ENCODE measurements at places on chromosomes 3 and 15.

GRCh38 chr15:55319537-55320237, 665 bp downstream of the PIGB start:
- no peak overlapping the region for H3K27ac ChIP-seq
- no peaks in the 10 kb centered on the region for H3K36me3 ChIP-seq
- no peaks in the 10 kb centered on the region for H3K27me3 ChIP-seq
- H3K4me3 ChIP-seq = peak overlapping the region; percentile 79

DNA sequence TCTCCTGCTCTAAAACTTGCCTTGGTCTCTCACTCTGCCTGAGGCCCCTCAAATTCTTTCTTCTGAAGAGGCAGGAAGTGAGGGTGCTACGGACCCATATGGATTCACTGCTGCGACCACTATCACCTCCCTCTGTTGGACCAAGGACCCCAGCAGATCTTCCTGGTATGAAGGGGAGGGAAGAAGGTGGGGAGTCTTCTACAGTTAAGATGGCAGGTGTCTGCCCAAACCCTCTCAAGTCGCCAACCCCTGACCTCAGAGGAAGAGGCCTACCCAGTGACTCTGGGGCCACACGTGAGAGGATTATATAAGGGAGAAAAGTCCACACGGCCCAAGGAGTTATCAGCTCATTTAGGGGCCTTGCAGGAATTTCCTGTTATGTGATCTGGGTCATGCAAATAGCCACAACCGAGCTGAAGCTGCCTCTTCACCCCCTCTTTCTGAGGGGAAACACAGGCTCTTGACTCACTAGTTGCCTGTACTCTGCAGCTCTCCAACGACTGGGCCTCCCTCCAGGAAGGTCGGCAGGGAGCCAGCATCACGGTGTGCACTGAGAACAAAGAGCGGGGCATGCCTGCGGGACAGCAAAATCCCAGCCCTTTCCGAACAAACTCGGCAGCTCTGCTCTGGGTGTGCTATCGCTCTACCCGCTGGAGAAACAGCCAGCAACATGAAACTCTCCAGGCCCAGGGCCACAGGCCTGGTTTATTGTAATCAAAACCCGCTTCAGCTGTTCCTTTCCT, 116.0 kb downstream of the XXYLT1 start:
- H3K36me3 ChIP-seq = no peaks in the 10 kb centered on the region
- no peak overlapping the region for H3K4me3 ChIP-seq
- peak overlapping the region; percentile 90 for H3K27ac ChIP-seq

DNA sequence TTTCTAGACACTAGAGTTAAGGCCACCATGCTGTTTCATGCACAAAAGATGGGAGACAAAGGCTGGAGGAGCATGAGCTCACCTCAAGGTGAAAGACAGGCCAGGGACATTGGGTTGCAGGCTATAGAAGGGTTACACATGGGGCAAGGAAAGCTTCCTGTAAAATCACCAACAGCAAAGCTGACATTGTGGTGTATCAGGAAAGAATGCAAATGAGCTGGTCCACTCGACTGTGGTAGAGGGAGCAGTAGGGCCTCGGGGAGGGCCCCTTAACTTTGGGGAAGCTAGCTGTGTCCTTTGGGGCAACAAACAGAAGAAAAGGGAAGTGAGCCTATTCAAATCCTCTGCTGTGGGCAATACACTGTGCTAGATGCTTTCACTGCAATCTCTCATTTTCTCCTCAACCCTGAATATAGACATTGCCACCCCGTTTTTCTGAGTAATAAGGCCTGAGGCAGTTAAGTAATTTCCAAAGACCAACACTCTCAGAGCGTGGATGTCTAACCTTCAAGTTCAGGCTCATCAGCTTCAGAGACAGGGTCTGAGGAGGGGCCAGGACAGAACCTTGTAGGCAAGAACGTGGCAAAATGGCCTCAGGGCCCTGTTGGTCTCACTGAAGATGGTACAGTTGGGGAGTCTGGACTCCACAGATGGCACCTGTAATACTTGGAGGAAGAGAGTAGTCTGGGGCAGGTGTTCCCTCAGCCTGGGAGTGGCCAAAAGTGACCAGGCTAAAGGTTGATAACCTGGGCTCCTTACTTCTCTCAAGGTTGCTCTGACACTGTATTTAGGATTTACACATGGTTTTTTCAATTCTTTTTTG, 24.1 kb downstream of the CX3CR1 start:
- H3K27me3 ChIP-seq = no peaks in the 10 kb centered on the region
- H3K27ac ChIP-seq = no peak overlapping the region
- no peak overlapping the region for H3K4me3 ChIP-seq
- peaks cover 5% of the 10 kb centered on the region for H3K4me1 ChIP-seq
- no peaks in the 10 kb centered on the region for H3K36me3 ChIP-seq
- no peak for DNase-seq

DNA sequence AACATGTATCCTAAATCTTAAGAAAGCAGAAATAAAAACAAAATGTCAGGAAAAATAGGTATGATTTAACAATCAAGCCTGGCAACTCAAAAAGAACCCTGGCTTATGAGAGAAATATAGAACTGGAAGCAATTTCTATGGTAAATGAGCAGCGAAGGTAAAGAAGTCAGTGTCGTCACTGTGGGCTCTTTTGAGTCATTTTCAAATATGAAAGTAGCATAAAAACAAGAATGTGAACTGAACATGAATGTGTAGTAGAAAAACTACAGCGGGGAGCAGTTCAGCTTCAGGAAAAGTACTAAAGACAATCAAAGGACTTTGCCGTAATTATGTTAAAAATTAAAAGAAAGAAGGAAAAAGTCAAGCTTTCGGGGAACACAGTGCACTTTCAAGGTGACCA, 17.5 kb downstream of the LSG1 start:
- H3K27ac ChIP-seq = no peak overlapping the region

DNA sequence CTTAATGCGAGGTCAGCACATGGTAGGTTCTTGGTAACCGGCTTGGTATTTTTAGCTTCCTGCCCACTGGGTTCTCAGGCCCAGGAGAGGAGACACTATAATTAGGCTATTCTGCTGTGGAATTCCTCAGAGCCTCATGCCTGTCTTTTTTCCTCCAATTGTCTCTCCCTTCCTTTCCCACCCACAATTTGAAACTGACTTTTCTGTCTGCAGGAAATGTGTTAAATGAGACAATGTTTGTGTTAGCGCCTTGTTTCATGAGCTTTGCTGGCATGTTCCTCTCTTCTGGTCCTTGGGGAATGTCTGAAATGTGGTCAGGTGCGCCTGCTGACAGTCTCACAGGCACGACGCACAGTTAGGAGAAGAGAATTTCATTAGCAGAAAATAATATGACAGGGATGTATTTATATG, 223.6 kb upstream of the CTNNB1 start:
- no peaks in the 10 kb centered on the region for H3K36me3 ChIP-seq
- peaks cover 9% of the 10 kb centered on the region for H3K4me1 ChIP-seq
- no peak overlapping the region for H3K27ac ChIP-seq
- no peak overlapping the region for H3K4me3 ChIP-seq
- H3K27me3 ChIP-seq = no peaks in the 10 kb centered on the region
- no peak for DNase-seq
